Effector memory CD4-positive, alpha-beta T cell (primary cell): ENCODE measurements at places on chromosomes 13 and 19.

- peak; percentile 73 for DNase-seq
Measured at GRCh38 chr19:45076029-45076850, at the start of gene ZNF296. Gene ZNF296, minus strand, starts transcription at chr19:45076478. Its CDS starts 105 bp downstream, at chr19:45076373.

GRCh38 chr19:48600679-48601417 lies 5.7 kb upstream of the SPACA4 start:
- no peak for DNase-seq

DNA sequence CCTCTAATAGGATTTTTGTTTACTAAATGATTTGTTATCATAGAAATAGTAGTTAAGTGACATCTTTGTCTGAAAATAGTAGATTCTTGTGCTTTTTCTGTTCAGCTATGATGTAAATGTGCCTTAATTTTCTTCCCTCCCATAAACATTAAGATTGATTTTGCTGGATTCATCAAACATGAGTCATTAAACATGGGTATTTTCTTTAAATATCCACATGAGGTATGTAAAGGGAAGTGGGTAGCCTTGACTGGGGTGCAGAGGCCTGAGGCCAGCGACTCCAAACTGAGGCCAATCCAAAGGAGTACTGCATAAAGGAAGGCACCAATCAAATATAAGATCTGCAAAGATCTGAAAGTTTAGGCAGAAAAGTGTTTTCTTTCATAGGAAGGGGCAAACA lies 3.7 kb downstream of the ZNF136 start:
- no peak for DNase-seq

DNA sequence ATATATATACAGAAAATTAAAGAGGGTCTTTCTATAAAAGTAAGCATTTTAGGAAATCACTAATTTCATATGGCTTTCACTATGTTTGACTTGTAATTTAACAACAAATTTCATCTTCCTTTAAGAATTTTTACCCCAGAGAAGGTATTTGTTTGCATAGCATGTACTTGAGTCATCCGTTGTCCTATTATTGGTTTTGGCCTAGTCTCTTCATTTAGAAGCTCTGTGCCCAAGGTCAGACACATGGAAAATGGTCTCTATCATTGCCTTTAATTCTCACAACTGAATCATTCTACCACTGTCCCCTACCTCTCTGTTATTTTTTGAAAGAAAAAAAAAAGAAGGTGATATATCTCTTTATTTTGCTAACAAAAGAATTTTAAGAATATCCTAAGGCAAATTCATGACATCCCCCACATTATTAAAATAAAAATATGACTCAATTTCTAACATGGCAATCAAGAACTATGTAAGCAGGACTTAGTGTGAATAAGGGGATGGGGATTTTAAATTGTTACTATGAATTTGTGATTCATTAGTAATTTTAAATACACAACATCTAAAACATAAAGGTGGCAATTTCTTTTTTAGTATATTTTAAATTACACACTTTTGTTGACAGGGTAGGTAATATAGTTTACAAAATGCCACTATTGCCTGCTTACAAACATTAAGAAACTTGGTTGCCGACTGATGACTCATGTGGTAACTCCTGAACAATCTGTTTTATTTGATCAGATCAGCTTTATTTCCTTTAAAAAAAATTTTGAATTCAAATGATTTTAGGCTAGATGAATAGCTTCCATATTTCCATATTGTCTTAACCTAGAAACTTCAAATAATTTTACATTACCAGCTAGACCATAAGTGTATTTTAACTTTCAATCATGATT lies 13.9 kb downstream of the SLITRK5 start:
- DNase-seq = no peak

- no peak for DNase-seq
Measured at GRCh38 chr19:1155352-1156304, 18.4 kb downstream of the SBNO2 start.

DNA sequence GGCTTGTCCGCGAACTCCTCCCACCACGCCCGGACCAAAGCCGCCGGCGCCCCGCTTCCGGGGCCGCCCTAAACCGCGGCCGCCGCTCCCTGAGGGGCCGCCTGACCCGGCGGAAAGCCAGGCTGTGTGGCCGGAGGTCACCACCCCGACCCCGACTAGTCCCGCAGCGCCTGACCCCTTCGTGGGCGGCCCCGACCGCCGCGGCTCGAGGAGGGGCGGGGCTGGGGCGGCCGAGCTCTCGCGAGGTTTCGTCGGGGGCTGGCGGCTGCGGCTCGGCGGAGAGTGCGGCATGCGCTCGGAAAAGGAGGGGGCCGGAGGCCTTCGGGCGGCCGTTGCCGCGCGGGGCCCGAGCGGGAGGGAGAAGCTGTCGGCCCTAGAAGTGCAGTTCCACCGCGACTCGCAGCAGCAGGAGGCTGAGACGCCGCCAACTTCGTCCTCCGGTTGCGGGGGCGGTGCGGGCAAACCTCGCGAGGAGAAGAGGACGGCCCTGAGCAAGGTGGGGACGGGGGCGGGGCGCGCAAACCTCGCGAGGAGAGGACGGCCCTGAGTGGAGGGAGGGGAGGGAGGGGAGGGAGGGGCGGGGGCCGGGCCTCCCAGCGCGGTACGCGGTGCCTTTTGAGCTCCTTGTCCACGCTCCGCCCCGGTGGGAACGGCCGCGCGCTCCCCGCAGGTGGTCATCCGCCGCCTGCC lies at the start of gene UPF3A:
Gene UPF3A (plus strand): TSS at position 251 of the 690 bp plus-strand sequence. CDS start 39 bp downstream, at position 290.
- peak; percentile 81 for DNase-seq

DNA sequence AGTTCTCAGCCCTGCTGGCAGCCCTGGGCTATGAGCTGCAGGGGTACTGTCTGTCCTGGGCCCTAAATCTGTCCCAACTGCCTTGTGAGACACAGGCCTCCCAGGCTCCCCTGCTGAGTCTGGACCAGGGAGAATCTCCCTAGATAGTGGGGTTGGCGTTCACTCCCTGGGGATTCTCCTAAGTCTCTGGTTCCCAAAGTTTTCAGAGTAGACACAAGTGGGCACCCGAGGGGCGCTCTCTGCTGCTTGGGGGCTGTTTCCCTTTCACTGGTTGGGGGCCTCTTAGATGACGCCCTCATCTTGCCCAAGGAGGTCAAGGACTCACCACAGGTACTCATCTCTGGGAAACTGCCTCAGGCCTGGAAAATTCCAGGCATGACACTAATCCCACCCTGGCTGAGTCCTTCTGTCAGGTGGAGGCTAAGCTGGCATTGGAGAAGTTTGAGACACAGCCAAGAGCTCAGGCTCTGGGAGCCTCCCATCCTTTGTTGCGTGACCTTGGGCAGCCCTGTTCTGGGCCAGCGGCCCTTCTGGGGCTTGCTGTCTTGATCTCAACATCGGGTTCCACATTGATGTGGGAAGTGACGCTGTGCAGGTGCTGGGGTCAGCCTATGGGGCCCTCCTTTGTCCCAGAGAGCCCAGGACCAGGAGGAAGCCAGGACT lies 3.9 kb downstream of the RPL18A start:
- DNase-seq = no peak

DNA sequence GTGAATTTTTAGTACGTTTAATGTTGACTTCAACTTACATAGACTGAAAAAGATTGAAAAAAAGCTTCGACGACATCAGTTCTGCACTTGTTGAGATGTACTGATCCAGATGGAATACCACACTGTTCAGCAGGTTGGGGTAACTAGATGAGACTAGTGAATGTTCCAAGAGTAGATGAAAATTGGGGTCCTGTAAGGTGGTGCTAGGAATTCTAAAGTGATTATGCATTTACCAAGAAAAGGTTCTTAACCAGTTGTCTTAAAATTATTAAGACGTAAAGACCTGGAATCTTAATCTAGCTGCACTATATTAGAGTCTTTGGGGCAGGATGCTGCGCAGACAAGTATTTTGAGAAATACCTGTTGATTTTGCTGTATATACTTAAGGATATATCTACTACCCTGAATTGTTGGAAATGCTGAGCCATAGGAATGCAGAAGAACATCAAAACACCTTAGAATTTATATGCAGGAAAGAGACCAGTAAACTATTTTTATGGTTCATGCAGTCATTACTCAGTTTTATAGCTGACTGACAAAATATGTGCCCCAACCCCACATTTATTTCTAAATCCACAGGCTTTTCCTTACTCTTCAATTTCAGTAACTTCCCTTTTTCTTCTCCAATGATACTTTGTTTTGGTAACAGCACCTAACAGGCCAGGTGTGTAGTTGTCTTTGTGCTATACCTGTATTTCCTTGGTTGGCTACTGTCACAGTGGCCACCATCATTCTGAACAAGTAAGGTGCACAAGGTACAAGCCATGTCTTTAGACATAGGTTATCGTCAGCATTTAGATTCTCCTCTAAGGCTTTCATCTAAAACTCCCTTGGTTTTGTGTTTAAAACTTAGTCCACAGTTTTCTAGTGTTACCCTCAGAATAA lies 8.6 kb downstream of the MIR17HG start:
- no peak for DNase-seq

- peak; percentile 38 for DNase-seq
Measured at GRCh38 chr19:42199440-42200115, 17.9 kb downstream of the DEDD2 start.

DNA sequence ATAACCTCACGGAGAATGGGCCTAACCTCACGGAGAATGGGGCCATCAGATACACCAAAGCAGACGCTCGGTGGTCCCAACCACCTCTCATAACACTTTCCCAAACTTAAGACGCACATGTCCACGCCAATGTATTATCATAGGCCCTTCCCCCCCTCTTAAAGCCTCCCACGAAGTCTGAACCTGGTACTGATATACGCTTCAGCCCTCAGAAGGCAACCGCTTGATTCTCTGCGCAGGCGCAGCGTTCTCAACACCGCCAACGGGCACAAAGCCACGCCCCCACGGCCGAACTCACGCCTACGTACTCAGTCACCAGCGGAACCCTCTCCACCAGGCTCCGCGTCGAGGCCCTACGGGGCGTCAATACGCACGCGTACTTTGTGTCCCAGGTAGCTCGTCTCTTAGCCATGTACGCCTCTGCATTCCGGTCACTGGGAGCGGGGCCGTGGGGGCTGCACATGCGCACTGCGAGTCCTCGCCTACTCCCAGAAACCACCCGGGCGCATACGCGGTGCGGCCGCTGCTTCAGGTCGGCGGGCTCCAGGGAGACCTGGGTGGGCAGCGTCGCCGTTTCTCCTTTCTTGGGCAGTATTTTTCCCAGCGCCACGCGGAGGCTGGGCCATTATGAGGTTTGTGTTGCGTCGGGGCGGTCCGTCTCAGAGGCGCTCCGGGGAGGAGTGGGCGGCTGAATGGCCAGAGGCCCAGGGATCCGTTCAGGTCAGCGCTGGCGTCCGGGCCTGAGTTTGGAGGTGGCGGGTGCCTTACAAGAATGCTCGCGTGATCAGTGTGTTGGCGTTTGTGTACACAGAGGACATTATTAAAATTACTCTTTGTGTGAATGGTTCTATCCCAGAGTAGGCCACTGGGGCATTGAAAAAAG lies 25.3 kb downstream of the ZNF582 start:
- peak; percentile 60 for DNase-seq

DNA sequence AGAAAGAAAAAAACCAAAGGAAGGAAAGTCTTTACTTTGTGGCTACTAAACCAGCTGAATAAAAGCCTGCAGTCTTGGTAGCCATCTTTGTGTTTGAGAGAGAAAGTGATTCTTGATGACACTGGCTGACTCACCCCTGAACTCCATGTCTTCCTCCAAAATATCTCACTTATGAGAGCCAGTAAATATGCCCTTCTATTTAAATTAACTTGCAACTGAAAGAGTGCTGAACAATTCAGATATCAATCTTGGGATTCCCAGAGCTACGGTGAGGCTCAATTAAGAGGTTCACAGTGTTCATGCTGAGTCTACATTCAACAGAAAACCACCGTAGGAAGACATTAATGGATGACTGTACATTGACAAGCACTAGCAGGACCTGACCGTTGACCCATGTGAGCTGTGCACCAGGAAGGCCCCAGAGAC lies 57.9 kb downstream of the KCTD12 start:
- no peak for DNase-seq

GRCh38 chr13:49814551-49815270 lies 22.2 kb upstream of the KPNA3 start:
- DNase-seq = no peak

- no peak for DNase-seq
Measured at GRCh38 chr13:33026489-33027152, 10.4 kb downstream of the KL start.

GRCh38 chr19:2970201-2970835 lies 7.0 kb upstream of the TLE6 start:
- no peak for DNase-seq

GRCh38 chr13:106088085-106088484 lies 447.4 kb downstream of the EFNB2 start:
- DNase-seq = no peak

DNA sequence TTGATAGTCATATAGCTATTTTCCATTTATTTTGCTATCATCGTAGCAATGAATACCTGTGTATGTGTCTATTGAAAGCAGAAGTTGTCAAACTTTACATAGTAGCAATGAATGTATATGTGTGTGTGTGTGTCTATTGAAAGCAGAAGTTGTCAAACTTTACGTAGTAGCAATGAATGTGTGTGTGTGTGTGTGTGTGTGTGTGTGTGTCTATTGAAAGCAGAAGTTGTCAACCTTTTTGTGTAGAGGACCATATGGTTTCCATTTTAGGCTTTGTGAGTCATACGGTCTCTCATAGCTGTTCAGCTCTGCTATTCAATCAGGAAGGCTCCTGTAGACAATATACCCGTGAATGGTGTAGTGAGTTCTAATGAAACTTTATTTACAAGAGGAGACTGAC lies 20.8 kb downstream of the NLRP4 start:
- DNase-seq = no peak

- no peak for DNase-seq
Measured at GRCh38 chr13:99467764-99468163, 33.5 kb upstream of the TM9SF2 start.

GRCh38 chr13:79673310-79673992 lies 192.5 kb downstream of the NDFIP2 start:
- no peak for DNase-seq

- no peak for DNase-seq
Measured at GRCh38 chr13:111017755-111018459, 97.2 kb upstream of the ARHGEF7 start.

- no peak for DNase-seq
Measured at GRCh38 chr13:106291006-106291405, 244.5 kb downstream of the EFNB2 start.

GRCh38 chr13:69683921-69684686 lies 423.5 kb upstream of the ATXN8OS start:
- no peak for DNase-seq

- DNase-seq = no peak
Measured at GRCh38 chr19:51777570-51778462, 16.8 kb downstream of the FPR2 start.

- no peak for DNase-seq
Measured at GRCh38 chr19:46670813-46671212, 9.8 kb upstream of the DACT3 start.

DNA sequence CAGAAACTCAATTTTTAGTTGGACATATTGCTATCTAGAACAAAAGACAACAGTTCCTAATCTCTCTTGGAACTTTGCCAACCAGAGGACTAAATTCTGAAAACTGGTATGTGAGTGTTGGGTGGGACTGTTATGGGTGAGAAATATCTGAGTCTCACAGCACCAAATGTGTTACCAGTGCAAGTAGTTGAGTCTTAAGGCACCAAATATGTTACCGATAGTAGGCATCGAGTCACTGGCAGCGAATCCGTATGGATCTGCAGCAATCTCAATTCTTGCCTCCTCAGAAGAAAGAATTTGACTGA lies 575.2 kb downstream of the DACH1 start:
- DNase-seq = no peak
